Thymus (tissue), 14 donors: ENCODE measurements at places on chromosomes 16 and 17. TPM values are rescaled to one million over a fixed set of nuclear protein-coding genes. Genes with fewer than 3 reads are reported as not detected.

DNA sequence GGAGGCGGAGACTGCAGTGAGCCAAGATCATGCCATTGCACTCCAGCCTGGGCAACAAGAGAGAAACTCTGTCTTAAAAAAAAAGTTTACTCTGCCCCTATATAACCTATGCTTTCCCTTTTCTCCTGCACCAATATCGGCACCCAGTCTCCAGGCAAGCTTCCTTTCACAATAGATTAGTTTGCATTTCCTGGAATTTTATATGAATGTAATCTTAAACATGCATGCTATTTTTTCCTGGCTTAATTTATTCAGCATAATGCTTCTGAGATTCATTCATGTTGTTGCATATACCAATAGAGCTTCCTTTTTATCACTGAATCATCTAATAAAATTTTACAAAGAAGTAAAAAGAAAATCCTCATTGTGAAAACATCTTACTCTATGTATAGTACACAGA is 59.4 kb downstream of the USP32 start:
- no peak overlapping the region for H3K4me3 ChIP-seq
- H3K27ac ChIP-seq = no peak overlapping the region
- peaks cover 9% of the 10 kb centered on the region for H3K36me3 ChIP-seq

GRCh38 chr16:88351491-88352101 is 31.2 kb upstream of the ZNF469 start:
- H3K27ac ChIP-seq = no peak overlapping the region
- H3K36me3 ChIP-seq = no peaks in the 10 kb centered on the region
- H3K4me1 ChIP-seq = no peaks in the 10 kb centered on the region
- H3K27me3 ChIP-seq = no peaks in the 10 kb centered on the region

DNA sequence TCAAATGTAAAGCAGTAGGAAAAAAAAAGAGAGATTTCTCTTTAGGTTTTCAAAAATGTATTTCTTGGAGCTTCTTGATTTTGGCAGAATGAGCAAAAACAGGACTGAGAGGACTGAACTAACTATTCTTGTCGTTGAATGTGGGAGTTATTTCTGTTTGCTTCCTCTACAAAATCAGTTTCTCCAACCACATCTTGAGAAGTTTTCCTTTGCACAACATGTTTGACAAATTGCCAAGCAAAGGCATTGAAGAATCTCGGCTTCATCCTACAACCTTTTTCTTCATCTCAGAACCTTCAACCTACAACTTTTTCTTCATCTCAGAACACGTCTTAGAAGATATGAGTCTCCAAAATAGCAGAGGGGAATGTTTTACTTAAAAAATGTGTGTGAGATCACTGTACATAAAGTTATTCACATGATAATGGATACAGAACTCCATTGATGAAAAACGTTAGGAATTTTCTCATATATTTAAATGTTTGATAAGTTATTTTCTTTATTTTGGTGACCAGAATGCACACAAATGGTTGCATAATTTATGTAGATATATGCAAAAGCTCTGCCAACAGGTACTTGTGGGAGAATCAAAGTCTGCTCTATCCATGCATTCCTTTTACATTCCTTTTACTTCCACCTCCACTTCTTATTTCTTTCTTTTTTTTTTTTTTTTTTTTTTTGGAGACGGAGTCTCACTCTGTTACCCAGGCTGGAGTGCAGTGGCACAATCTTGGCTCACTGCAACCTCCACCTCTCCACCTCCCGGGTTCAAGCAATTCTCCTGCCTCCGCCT is 370.0 kb downstream of the KCNJ2 start:
- H3K27me3 ChIP-seq = no peaks in the 10 kb centered on the region
- no peaks in the 10 kb centered on the region for H3K36me3 ChIP-seq
- no peak overlapping the region for H3K27ac ChIP-seq
- no peak for DNase-seq
- no peak overlapping the region for H3K4me3 ChIP-seq
- H3K4me1 ChIP-seq = peaks cover 9% of the 10 kb centered on the region

- H3K4me3 ChIP-seq = peak overlapping the region; percentile 56
- no peaks in the 10 kb centered on the region for H3K36me3 ChIP-seq
- H3K27ac ChIP-seq = no peak overlapping the region
- peak; percentile 56 for DNase-seq
- peaks cover 3% of the 10 kb centered on the region for H3K4me1 ChIP-seq
- no peaks in the 10 kb centered on the region for H3K27me3 ChIP-seq
Measured at GRCh38 chr16:46789499-46790414, 41.2 kb downstream of the C16orf87 start.

DNA sequence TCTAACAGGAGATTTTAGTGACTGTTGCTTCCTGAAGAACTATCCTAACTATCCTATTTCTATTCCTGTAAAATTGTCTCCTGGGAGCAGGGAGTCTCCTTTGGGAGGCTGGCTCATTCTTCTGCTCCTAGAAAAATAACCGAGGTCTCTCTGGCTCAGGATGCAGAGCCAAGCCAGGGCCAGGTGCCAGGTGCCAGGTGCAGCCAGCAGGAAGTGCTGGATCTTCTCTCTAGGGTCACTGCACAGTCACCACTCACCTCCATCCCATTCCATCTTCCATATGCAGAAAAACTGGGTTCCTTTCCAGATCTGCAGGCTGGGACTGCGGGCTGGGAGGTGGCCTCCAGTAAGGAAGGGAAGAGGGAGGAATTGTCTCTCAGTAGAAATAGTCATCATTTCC is 3.8 kb upstream of the TMC7 start:
- no peak overlapping the region for H3K27ac ChIP-seq
- DNase-seq = no peak
- H3K4me3 ChIP-seq = no peak overlapping the region
- H3K27me3 ChIP-seq = peaks cover 19% of the 10 kb centered on the region

DNA sequence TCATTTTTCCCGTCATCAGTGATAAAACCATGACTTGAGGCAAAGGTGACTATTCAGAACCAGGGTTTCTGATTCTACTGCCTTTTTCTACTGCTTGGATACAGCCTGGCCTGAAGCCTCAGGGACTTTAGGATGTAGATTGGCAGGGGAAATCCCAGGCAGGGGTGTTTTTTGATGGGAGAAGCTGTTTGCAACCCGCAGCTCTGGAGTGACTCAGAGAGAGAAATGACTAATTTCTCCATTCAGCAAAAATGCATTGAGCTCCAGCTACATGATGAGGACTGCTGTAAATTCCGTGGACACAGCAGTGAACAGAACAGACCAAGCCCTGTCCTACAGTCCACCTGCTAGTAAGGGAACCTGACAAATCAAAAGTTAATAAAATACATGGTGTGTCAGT is 560.6 kb downstream of the CDH13 start:
- no peaks in the 10 kb centered on the region for H3K36me3 ChIP-seq
- no peak overlapping the region for H3K27ac ChIP-seq
- H3K27me3 ChIP-seq = no peaks in the 10 kb centered on the region
- H3K4me3 ChIP-seq = no peak overlapping the region

Gene CSH1
- polyA plus RNA-seq = 11.6 TPM

Gene RAB11FIP4
- polyA plus RNA-seq = 5.3 TPM
